ENCODE measurements at places on chromosomes 7 and 10. TPM values are rescaled to one million over a fixed set of nuclear protein-coding genes. Genes with fewer than 3 reads are reported as not detected.

- peaks cover 39% of the 10 kb centered on the region for H3K4me1 ChIP-seq
- H3K36me3 ChIP-seq, result peaks cover 18% of the 10 kb centered on the region
- no peak for DNase-seq
- no peaks in the 10 kb centered on the region for H3K27me3 ChIP-seq
- no peak overlapping the region for H3K27ac ChIP-seq
Observed at GRCh38 chr7:37424521-37424920, 24.1 kb downstream of the ELMO1 start.

ASB13 gene
- 11.5 TPM for total RNA-seq

DNA sequence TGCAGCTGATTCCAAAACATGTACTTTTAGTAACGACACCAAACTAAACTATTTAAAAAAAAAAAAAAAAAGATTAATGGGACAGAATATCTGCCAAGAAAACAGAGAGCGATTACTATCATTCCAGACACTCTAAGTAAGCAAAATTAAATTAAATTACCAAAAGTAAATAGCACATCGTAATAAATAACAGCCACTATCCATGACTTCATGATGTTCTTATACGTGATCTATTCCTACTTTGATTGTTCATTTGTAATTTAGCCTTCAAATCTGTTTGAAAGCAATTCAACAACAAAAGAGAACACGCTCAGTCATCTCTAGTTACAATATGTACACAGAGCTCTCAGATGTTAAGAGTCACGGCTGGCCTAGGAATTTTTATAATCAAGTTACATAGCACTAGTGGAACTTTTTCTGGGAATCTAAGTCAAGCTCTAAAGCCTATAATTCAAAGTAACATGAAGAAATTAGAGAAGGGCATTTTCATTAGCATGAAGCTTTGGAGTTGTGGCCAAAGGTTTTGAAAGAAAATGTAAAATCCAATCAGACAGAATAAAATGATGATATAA lies 241.7 kb upstream of the NEBL start:
- no peaks in the 10 kb centered on the region for H3K36me3 ChIP-seq
- DNase-seq, result no peak
- no peak overlapping the region for H3K27ac ChIP-seq
- peaks cover 4% of the 10 kb centered on the region for H3K27me3 ChIP-seq
- H3K4me1 ChIP-seq, result no peaks in the 10 kb centered on the region
- no peak overlapping the region for H3K4me3 ChIP-seq

RAB19 gene
- total RNA-seq, result 5.4 TPM

DNA sequence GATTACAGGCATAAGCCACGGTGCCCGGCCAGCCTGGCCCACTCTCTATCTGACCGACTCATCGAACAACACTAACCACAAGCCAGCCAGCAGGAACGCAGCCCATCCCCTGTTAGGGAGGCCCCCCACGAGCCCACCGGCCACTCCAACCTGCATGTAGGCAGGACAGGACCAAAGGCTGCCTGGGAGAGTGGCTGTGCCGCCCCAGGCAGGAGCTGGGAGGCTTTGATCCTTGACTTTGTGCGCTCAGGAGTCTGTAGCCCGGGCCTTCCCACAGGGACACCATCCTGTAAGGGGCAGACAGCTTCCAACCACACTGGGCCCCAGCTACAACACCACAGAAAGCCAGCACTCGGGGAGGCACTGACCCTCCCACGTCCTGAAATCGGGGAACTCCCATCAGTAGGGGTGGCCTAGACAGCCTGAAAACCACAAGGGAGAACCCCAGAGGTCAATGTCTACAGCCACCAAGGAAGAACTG lies 29.4 kb downstream of the GRID1 start:
- H3K4me3 ChIP-seq, result no peak overlapping the region
- H3K27me3 ChIP-seq, result peaks cover 10% of the 10 kb centered on the region
- H3K27ac ChIP-seq, result no peak overlapping the region
- no peaks in the 10 kb centered on the region for H3K36me3 ChIP-seq
- no peak for DNase-seq

C10orf67 gene
- total RNA-seq, result not detected

DNA sequence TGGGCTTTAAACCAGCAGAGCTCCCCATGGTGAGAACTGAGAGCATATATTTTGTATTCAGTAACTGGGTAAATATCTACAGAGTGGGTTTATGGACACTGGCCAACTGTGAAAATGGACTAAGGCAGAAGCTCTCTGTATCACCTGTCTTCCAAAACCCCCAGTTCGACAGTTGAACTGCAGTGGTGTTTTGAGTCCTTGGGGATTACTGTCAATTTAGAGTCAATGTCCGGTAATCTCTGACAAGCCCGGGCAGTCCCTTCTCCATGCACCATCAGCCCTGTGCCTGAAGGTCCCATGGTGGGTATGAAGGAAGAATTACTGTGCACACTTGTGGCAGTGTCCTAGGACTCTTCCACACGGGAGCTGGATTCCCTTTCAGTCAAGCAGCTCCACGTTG lies 235.0 kb downstream of the CCSER2 start:
- no peak for DNase-seq
- no peak overlapping the region for H3K4me3 ChIP-seq
- no peaks in the 10 kb centered on the region for H3K36me3 ChIP-seq
- H3K27ac ChIP-seq, result no peak overlapping the region

- H3K27me3 ChIP-seq, result no peaks in the 10 kb centered on the region
- H3K4me3 ChIP-seq, result no peak overlapping the region
- no peak overlapping the region for H3K27ac ChIP-seq
- H3K36me3 ChIP-seq, result no peaks in the 10 kb centered on the region
- no peaks in the 10 kb centered on the region for H3K4me1 ChIP-seq
Observed at GRCh38 chr7:131173145-131173890, 154.4 kb upstream of the MKLN1 start.

Measured in naive thymus-derived CD8-positive, alpha-beta T cell (primary cell).